Activated CD4-positive, alpha-beta T cell treated with anti-CD3 and anti-CD28 coated beads, Interleukin-2, amount 50 U/mL, for 1 hour (primary cell): ENCODE measurements at places on chromosomes 5 and 9.

DNA sequence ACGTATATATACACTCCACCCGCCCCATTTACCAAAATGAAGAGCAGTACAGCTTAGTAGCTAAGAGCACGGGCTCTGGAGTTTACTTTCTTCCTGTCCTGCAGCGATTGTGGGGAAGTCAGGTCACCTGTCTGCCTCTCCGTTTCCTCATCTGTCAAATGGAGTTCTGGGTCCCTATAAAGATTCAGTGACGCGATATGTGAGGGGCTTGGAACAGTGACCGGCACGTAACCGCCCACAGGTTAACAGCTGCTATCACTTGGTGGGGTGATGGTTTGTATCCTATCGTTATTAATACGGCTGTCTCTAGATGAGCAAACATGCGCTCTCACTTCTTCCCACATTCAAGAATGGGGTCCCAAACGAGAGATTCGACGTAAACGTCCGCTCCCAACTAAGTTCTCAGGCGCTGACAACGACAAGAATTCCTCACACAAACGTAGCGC lies 426 bp downstream of the FAM114A2 start:
- peak; percentile 19 for DNase-seq

- no peak for DNase-seq
Observed at GRCh38 chr9:113979343-113980127, 98.6 kb downstream of the AMBP start.

DNA sequence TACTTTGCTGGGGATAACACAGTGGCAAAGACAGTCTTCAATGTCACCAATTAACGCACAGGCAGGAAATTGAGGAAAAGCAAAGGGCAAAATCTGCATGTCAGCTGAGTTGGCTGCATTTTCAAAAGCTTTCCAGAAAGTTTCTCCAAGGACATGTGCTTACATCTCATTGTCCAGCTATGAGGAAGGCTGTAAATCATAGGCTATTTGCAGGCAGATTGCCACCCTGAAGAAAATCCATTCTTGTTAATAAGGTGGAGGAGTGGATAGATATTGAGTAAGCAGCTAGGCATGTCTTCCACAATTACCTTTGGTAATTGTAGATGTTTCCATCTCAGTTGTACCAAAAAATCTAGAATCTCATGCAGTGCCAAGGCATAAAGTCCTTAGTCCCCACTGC lies 278.0 kb upstream of the NUDT12 start:
- no peak for DNase-seq

- DNase-seq, result no peak
Observed at GRCh38 chr5:102664616-102665335, 90.3 kb upstream of the PAM start.

DNA sequence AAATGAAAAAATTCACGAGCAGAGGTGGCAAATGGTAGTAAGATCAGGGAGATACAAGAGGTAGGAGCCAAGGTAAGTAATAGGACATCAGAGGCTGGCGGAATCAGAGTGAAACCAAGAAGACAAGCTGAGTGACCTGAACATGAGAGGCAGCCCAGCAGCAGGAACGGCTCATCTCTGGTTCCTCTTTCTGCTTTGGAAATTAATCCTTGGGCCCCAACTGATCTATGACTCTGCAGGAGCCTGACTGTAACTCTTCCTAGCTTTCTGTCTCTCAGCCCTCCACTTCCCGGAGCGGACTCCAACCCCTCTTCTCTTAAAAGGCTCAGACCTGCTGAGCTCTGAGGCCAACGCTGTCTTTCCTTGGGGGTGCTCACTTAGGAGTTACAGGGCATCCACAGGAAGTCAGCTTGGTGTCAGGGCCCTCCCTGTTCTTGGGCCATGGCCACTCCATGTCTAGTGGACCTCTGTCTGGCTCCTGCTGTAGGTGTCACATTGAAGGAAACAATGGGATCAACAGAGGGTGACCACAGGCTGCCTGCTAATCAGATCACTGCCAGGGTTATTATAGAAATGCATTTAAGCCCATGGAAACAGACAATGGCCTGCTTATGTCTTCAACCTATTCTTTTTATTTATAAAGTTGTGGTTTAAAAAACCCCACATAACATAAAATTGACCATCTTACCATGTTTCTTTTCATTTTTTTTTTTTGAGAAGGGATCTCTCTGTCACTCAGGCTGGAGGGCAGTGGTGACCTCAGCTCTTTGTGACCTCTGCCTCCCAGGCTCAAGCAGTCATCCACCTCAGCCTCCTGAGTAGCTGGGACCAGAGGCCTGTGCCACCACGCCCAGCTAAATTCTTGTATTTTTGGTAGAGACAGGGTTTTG lies 22.5 kb upstream of the SHB start:
- DNase-seq, result no peak

GRCh38 chr5:105330185-105330584 lies 1767.6 kb upstream of the NUDT12 start:
- no peak for DNase-seq

GRCh38 chr9:109399258-109399767 lies 78.5 kb upstream of the EPB41L4B start:
- DNase-seq, result no peak

- no peak for DNase-seq
Observed at GRCh38 chr9:34267660-34268059, 61.4 kb downstream of the KIF24 start.

GRCh38 chr5:2136728-2137333 lies 254.1 kb upstream of the IRX4 start:
- DNase-seq, result no peak
